Left ventricle myocardium inferior (tissue), 1 donor: ENCODE measurements at places on chromosomes 7 and 10.
A peak's percentile ranks its signal among the peaks of the same experiment; 100 is the strongest.

- DNase-seq = no peak
Measured at GRCh38 chr7:132972745-132973144, 109.1 kb downstream of the CHCHD3 start.

GRCh38 chr10:22340329-22341189, 4.7 kb upstream of the SPAG6 start:
- DNase-seq = peak; percentile 66

DNA sequence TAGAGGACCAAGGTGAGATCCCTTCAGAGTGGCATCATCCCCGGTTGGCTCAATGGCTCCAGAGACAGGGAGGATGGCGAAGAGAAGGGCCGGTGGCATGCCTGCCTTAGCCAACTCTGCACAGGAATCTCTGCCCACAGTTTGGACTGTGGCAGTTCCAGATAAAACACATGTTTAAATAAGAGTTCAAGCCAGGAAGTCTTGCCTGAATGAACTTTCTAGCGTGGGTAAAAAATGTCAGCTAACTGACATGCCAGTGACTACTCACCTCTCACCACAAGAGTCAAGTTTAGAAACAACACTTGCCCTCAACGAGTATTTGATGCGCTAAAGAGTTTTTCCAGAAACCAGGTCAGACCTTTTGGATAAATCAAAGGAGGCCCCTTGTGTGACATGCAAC, 3.0 kb downstream of the NOD1 start:
- DNase-seq = no peak

- no peak for DNase-seq
Measured at GRCh38 chr10:32937911-32938424, 20.1 kb downstream of the ITGB1 start.

- DNase-seq = no peak
Measured at GRCh38 chr7:12961910-12962480, 274.6 kb downstream of the ARL4A start.

GRCh38 chr7:99449326-99449725, 10.6 kb downstream of the CPSF4 start:
- DNase-seq = no peak

DNA sequence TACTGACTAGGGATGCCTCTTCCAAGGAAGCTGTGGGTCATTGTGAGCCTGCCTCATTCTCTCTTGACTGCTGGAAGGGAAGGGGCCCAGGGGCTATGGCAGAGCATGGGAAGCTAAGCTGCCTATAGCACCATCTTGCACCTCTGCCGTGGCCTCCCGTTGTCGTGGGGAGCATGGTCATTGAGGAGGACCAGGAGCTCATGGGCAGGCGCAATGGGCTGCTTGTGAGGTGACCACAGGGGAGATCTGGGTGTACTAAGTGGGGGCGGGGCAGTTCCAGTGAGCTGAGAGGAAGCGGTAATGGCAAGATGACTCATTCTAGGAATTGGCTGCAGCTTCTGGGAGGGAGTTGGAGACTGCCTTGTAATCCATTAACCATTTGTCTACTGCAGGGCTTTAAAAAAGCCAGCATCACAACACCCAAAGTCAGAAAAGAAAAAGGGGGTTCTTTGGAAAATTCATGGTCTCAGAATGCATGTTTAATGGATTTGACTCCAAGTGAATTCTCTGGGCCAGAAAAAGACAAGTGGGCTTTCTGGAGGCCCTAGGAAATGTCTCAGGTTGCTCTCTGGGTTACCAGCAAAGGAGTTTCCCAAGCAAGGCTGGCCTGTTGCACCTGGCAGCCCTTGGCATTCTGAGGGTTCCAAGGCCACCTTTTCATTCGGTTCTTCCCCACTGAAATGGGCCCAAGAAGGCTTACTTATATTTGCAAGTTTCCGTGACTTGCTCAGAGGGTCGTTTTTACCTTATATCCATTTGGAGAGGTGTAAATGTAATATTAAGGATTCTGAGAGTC, 3.6 kb downstream of the DUSP5 start:
- peak; percentile 91 for DNase-seq

- no peak for DNase-seq
Measured at GRCh38 chr10:77192402-77192801, 445.2 kb downstream of the KCNMA1 start.

- no peak for DNase-seq
Measured at GRCh38 chr7:72337390-72338167, 74.6 kb downstream of the CALN1 start.

- no peak for DNase-seq
Measured at GRCh38 chr7:1586827-1587705, 17.2 kb upstream of the PSMG3 start.

DNA sequence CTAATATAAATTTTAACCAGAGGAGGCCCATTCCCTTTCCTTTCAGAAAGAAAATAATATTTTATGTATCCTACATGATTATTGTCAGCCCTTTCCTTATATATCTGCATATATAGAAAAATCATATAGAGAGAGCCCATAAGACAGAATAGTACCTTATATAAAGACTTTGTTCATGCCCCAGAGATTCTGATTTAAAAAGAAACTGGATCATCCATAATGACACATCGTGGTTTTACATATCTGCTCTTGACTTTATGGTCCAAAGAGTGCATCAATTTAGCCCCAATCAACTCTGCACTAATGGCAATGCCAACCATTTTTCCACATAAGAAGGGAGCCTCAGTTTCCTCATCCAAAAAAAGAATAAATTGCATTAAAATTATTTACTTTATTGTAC, 937.5 kb downstream of the GATA3 start:
- DNase-seq = no peak

DNA sequence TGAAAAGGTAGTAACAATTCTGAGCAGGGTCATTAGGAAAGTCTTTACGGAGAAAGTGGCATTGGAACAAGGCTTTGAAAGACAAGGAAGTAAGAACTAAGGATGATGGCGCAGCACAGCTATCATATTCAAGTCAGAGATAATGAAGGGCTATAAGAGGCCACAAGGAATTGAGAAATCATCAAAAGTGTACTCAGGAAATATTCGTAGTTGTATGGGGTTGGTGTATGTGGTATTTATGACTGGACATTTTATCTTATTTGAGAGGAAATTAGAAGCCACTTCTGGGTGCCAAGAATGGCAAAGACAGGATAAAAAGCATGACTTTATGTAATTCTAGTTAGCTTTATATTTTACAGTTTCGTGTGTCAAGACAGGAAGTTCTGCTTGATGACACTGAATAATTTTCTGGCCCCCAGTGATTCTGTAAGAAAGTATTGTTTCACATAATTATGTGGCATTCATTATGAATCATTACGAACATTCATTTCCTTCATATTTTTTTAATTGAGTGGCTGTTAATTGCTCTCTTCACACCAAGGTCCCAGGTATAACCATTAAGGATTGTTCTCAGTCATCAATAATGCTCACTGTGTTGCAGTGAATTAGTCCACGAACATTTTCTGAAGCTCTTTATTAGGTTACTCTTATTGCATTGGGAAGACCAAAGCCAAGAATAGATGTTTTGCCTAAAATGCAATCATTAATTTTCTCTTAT, 244.3 kb downstream of the PHF14 start:
- DNase-seq = no peak

- no peak for DNase-seq
Measured at GRCh38 chr10:44574596-44575480, 189.9 kb upstream of the CXCL12 start.

DNA sequence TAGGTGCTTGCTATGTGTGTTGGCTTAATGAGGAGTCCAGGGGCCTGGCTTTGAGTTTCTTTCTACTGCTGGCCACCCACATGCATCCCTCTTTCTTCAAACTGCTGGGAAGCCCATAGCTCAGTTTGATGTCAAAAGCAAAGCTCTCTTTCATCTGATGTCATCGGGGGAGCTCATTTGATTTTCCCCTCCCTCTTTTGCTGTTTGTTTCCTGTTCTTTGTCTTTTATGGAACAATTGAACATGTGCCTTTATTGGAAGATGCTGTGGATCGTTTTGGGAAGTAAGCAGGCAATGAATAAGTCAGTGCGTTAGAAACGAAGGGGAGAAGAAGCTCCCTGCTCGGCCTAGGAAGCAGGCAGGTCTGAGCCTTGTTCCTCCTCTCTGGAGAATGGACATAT, 140.7 kb downstream of the GRK5 start:
- no peak for DNase-seq

DNA sequence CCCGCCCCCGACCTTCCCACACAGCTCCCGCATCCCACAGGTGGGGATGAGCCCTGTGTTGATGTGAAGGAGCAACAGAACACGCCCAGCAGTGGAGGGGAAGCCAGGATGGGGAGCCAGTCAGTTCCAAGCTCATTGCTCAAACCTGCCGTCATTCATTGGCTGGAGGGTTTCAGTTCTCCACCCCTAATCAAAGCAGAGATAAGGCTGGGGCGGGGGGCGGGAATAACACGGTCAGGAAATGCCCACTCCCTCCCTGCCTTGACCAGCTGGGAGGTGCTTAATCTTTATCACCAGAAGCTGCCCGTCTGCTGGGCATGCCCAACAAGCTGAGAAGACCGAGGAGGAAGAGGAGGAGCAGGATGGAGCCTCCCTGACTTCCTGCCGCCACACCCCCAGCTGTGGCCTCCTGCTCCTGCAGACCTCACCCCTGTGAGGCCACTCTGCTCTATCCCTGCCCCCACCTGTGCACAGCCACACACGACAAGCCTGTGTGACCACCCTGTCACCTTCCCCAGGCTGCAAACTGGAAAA, 265.1 kb downstream of the ZEB1 start:
- DNase-seq = no peak

DNA sequence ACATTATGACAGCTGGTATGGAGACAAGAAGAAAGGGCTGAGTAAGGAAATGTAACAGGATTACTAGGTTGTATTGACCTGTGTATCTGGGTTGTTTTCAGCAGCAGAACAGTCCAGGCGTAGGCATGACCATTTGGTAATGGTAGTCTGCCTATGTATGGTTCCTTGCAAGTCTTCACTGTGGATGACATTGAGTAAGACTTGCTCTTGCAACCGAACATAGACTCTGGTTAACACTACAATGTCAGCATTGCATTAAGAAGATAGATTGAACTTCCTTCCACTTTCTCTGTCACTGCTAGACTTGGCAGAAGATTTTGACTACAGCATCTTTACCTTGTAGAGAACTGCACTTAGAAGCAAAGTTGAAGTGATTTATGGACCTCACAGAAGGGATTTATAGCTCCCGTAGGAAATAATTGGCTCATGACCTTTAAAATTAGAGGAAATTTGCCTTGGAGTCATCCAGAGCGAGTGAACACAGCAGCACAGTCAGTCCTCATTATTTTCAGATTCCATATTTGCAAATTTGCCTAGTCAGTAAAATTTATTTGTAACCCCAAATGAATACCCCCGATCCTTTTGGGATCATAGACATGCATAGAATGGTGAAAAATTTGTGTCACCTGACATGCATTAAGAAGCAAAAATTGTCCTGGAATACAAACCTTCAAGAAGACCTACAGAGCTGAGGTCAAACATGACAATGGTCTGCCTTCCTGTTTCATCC, 79.6 kb upstream of the STRIP2 start:
- DNase-seq = no peak
